NCI-H460 (cell line): ENCODE measurements at places on chromosomes 2 and 18.

- no peak for DNase-seq
These were observed 127.7 kb downstream of the DYSF start for GRCh38 chr2:71581026-71581425.

DNA sequence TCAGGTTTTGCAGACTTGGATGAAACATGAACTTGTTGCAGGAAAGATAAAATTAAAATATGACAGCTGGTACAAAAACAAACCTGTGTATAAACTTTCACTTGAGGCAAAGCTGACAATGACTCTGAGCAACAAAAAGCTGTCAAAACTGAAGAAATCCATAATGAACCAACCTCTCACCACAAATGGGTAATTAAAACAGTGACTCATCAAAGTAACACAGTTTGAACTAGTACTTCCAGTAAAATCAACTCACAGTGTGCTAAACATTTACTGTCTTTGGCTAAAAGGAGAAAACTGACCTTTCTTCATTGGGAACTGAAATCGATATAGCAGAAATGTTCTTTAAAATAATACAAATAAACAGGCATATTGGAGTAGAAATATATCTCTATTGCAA lies 209.7 kb downstream of the WDPCP start:
- DNase-seq = no peak

DNA sequence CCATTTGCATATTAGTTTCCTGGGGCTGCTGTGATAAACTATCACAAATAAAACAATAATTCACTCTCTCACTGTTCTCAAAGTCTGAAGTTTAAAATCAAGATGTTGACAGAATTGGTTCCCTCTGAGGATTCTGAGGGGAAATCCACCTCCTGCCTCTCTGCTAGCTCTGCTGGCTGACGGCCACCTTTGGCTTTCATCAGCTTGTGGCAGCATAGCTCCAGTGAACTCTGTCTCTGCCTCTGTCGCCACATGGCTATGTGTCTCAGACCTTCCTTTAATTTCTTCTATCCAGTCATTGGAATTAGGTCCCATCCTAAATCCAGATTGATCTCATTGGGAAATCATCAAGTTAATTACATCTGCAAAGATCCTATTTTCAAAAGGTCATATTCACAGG lies 38.9 kb upstream of the TRIM43 start:
- DNase-seq = no peak

GRCh38 chr2:238851761-238852160 lies 3.9 kb downstream of the TWIST2 start:
- DNase-seq = no peak

DNA sequence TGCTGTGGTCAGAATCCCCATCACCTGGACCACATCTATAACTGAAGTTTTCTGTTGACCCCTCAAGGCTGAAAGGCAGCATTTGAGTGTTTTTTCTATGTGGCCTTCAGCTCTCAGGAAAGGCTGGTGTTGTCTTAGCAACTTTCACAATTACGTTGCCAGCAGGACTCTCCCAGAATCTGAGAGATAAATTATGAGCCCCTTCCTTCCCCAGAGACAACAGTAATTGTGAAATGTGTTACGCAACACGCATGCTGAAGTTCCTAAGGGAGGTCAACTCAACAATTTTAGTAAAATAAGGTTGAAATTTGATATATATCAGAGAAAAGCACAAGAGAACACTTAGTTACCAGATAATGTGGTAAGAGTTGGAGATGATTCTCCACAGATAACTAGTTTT lies 216.5 kb upstream of the SLC8A1 start:
- no peak for DNase-seq

- no peak for DNase-seq
These were observed 95.4 kb downstream of the NFATC1 start for GRCh38 chr18:79491081-79491551.

DNA sequence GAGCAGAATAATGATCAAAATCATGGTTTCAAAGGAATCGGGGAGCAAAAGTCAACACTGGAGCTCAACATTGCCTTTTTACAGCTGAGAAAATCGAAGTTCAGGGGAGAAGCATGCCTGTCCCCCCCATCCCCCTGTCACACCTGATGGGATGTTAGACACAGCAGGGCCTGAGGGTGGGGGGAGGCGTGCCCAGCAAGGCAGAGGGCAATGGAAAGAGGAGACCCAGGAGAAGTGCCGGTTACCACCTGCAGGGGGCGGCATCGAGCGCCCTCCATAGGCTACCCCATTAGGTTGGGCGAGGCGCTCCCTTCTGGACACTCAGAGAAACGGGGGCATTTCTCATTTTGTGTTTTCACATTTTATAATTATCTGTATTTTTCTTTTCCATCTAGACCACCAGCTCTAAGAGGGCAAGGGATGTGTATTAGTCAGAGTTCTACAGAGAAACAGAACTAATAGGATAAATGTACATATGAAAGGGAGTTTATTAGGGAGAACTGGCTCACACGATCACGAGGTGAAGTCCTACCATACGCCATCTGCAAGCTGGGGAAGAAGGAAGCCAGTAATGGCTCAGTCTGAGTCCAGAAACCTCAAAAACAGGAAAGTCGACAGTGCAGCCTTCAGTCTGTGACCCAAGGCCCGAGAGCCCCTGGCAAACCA lies 271.3 kb downstream of the LRATD1 start:
- peak; percentile 26 for DNase-seq

DNA sequence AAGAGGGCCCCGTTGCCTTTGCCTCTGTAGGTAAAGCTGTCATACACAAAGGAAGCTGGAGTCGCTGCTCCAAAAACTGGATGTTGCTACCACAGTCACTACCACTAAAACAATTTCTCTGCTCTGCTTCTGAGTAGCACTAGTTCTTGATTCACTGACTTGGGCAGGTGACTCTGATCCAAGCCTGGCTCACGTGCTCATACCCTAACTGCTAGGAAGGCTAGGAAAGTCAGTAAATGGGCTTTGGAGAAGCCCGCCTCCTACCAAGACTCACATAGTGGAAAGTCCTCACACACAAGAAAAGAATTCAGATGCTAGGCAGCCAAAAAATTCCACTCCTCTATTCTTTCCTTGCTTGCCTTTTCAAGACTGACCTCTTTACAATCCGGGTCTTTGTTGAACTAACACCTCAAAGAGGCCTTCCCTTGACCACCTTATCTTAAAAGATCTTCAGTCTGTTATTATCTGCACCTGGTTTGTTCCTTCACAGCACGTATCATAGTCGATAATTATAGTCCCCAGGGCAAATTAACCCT lies 11.4 kb upstream of the DYNC1I2 start:
- DNase-seq = no peak

DNA sequence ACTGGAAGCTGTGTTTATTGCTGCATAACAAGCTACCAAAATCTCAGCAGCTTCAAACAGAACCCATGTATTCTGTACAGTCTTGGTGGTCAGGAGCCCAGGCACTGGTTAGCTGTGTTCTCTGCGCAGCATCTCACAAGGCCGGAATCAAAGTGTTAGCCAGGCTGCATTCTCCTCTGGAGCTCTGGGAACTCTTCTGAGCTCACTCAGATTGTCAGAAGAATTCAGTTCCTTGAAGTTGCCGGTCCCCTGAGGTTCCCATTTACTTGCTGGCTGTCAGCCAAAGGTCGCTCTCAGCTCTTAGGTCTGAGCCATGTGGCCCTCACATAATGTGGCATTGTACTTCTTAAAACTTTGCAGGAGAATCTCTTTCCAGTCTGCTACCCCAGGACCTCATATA lies 123.6 kb upstream of the SMIM21 start:
- DNase-seq = no peak

DNA sequence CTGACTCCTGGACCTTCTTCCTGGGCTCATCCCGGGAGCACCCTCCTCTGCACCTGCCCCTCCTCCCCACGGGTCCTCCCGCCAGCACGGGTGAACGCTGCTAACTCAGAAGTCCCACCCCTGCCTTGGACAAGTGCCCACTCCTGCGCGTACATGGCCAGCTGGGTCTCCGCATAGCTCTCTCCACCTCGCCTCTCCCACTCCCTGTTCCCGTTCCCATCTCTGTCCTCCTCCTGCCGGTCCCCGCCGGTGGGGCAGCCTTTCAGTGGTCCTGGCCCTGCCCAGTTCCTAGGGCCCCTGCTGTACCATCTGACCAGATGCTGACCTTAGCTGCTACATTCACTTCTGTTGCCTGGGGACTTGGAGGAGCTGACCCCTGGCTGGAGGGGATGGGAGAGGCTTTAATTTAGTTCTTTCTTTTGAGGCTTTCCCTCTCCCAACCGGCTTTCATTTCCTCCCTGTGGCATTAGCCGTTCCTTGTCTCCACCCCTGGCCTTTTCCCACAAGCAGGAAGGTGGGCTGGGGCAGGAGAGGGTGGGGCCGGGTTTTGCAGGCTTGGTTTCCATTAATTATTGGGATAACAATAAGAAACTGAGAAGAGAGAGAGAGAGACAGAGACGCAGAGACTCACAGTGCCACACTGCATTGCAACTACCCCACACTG lies 136.1 kb downstream of the SH3BP4 start:
- no peak for DNase-seq

GRCh38 chr2:34031097-34031496 lies 432.0 kb upstream of the FAM98A start:
- DNase-seq = no peak

DNA sequence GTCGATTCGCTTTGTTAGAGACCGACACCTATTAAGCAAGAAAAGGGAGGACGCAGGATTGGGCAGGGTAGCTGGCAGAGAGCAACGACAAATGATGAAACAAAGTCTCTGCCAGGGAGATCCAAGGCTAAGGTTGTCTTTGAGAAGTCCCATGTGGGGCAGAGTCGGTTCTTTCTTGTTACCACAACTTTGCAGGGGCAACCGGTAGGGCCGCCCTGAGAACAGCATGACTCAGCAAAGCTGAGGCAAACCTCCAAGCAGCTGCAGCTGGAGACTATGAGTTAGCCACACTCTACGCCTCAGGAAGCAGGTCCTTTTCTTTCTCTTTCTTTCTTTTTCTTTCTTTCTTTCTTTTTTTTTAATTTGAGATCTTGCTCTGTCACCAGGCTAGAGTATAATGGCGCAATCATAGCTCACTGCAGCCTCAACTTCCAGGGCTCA lies 452.3 kb upstream of the ID2 start:
- peak; percentile 46 for DNase-seq

- DNase-seq = no peak
These were observed 24.8 kb downstream of the TNS1 start for GRCh38 chr2:217977840-217978535.

DNA sequence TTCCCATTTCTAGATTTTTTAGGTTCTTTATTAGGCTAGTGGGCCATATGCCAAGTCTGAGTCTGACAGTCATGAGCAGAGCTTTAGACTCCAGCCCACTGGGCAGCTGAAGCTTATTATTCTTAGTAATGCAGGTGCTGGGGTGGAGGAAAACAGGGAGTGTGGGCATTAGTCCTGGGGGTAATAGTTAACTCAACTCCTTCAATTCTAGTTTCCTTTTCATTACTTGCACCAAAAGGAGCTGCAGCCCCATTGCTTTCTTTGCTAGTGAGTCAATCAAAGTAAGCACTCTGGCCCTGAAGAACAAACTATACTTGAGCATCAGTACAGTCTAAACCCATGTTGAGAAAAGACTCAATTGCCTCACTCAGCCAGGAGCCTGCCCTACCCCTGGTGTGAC lies 35.5 kb downstream of the ICOS start:
- DNase-seq = no peak

DNA sequence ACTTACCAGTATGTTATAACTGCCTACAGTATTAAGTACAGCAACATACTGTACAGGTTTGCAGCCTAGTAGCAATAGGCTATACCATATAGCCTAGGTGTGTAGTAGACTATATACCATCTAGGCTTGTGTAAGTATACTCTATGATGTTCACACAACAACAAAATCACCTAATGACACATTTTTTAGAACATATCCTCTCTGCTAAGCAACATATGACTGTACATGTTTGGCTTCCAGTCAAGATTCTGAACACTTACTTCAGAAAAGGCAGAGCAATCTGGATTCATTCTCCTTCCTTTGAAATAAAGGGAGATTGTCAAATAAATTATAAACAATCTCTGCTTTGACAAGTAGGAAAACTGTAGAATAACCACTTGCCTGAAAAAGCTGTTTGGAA lies 81.8 kb downstream of the EXOC6B start:
- no peak for DNase-seq

DNA sequence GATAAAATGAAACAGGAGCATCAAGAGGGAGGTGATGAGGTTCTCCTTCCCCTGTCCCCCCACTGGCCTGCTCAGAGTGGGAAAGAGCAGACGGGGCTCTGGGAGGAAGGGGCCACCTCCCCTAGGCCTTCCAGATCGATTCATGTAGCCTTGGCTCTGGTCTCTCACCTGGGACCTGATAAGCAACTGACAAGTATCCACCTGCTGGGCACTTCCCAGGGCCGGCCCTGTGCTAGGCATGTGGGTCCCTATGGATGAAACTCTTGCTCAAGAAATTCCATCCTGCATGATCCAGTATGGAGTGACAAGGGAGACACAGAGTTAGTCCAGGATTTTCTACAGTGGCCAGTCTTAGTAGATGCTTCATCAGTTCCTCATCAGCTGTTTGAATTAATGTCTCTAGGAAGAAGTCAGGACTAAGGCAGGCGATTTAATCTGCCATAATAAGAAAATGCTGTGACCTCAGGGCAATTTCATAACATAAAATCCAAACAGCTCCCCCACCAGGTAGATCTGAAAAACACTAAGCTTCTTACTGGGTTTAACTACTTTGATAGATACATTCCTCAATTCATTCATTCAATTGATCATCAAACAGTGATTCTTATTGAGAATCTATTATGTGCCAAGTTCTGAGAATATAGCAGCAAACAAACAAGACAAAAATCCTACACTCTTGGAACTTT lies 44.7 kb upstream of the ZFP36L2 start:
- no peak for DNase-seq

DNA sequence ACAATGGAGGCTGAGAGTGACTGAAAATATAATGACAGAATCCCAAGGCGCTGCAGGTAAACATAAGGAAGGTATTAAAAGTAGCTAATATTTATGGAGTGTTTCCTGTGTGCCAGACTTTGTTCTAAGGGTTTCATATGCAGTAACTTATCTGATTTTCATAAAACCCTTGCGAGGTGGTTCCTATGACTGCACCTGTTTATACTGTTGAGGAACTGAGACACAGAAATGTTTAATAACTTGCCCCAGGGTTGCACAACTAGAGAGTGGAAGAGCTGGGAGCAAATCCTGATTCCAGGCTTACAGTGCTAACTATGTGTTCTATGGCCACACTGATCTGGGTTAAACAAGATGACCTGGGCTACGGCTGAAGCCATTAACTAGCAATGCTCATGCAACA lies 2.4 kb downstream of the SP110 start:
- no peak for DNase-seq
